ENCODE measurements at places on chromosomes 3 and 15. TPM values are rescaled to one million over a fixed set of nuclear protein-coding genes. Genes with fewer than 3 reads are reported as not detected.

GRCh38 chr3:24829011-24829581 lies 334.4 kb upstream of the THRB start:
- no peak for DNase-seq

DNA sequence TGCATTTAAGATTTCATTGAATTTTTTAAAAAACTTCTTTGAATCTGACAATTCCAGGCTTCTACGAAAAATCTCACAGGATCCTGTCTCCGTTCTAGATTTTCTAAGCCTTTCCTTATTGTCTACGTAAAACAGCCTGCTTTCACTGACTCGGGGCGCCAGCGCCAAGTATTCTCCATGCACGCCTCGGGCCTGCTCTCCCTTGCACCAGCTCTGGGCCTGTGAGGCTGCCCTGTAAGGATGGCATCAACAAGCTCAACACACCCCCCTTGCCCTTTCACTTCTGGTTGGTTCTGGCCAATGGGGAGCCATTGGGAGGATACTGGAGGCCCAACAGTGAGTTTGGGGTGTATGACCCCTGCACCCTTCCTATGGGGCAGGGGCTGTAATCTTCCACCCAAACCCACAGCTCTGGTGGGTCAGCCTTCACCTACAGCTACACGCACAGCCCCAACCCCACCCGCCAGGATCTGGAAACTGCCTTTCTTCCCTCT lies 47.8 kb downstream of the SLC41A3 start:
- DNase-seq: no peak

DNA sequence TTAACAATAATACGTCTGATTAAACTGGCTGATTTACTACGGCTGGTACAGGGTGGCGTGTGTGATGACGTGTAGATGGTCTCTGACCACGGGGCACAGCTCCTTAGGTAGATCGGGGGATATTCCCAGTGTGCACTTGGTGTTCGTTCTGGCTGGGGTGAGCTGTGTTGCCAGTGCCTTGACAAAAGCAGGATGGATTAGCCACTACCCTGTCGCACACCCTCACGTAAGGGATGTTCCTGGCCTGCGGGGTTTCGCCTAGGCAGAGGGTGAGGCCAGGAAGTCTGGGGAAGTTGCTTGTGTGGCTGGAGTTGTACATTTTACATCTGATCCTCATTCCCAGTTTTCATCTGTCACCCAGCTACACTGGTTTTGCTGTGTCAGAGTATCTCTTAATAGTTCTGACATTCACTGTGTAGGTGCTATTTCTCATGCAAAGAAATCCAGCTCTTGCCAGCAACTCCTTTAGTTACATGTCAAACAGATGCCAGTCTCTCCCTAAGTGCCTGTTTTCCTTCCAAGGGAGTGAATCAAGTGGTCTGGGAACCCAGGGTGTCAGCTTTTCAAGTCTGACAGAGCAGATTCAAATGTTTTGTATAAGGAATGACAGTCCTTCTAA lies 66.1 kb upstream of the CCR4 start:
- no peak for DNase-seq

DNA sequence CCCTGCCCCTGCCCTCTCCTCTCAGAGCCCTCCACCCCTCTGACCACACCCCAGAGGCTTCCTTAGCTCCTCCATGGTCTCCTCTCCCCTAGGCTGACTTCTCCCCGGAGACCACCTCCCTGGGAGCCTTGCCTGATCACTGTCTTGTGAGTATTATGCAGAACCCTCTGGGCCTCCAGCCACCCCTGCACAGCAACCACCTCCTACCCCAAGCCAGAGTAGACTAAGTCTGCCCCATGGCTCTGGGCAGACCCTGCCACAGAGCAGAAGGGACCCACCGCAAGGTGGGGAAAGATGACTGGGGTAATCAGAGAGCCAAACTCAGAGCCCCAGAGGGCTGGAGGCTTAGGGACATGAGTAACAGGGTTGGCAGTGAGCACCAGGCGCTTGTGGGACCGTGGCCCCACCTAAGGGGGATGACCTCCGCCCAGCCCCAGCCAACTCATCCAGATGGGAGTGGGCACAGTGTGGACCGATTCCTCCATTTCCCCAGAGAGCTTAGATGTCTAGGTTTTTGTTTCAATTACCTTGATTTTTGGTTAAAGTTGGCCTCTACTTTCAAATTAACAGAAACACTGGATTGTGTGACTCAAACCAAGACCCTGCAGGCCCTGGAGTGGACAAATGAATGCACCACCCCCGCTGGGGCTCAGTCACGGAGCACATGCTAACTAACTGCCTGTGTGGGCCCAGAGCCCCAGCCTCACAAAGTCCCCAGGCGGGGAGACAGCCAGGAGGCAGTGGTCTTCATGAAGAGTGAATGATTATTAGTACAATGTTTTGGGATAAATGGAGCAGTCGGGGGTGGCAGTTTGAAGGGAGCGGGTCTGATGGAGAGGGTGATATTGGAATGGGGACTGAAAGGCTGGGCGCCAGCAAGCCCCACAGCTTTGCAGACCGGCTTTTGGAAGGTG lies 119.4 kb upstream of the PRR20G start:
- no peak for DNase-seq

GRCh38 chr15:68987676-68988075 lies 26.8 kb upstream of the NOX5 start:
- DNase-seq: no peak

DNA sequence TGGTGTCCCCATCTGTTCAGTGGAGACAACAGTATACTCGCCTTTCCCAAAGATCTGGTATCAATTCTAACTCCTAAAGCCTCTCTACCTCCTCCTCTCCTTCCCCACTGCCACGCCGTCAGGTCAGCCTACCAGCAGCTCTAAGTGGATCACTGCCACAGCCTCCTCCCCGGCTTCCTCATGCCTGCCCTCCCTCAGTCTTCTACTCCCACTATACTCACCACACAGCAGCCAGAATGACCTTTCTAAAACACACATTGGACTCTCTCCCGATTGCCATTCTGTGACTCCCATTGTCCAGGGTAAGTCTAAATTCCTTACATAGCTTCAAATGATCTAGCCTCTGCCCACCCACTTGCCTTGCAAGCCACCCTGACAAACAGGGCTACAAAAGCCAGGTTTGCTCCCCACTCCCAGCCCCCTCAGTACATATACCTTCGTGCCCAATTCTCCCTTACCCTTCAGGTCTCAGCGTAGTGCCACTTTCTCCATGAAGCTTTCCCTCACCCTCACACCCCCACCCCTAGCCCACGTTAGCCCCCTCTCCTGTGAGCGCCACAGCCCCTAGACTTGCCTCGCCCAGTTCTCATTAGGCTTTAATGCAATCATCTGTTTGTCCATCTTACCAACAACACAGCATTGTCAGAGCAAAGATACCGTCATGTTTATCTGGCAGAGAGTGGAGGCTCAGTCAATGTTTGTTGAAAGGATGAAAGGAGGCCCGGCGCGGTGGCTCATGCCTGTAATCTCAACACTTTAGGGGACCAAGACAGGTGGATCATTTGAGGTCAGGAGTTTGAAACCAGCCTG lies 9.5 kb upstream of the SEMA7A start:
- no peak for DNase-seq

Gene GOLGA8H
- total RNA-seq: not detected

GRCh38 chr3:136734382-136735070 lies 17.7 kb downstream of the STAG1 start:
- DNase-seq: no peak

Gene MYRIP
- total RNA-seq: not detected

Gene VEPH1
- total RNA-seq: not detected

- DNase-seq: no peak
Measured at GRCh38 chr3:65478551-65479500, 559.9 kb downstream of the MAGI1 start.

GRCh38 chr15:100571592-100572167 lies 30.3 kb downstream of the LINS1 start:
- peak; percentile 72 for DNase-seq

Gene SLC25A20
- 15.6 TPM for total RNA-seq

DNA sequence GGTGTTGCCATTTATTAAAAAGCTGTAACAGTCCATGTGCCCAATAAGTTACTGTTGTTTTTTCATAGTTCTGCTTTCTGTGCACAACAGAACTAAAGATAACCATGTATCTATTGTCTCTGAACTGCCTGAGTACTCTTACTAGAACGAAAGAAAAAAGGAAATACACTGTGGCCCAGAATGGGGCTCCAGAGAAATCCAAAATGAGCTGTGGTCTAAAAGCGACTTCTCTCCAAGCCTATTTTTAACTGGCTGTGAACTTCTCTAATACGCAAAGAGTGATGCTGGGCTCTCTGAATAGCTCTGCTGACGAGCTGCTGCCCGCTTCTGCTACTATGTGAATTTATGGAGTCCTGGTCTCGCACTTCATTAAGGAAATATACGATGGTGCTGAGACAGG lies 56.2 kb upstream of the LPP start:
- no peak for DNase-seq

DNA sequence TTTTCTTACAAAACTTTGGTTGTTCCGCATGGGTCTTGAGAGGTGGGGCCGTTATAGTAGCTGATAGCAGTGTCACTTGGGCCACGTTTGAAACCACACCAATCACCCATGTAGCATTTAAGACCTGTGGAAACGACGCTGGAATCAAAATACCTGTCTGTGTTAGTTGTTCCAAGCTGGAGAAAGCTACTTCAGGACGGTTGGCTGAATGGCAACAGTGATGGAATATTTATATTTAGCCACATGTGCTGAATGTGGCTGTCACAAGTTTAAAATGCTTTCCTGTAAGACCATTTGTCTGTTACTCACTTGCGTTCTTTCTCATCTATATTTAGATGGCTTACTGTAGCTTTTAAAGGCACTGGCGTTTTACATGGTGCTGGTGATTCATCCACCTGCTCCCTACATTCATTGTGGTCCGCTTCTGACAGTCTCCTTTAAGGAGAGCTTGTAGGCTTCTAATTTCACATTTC lies 1.4 kb downstream of the DNAJA4 start:
- DNase-seq: peak; percentile 63

DNA sequence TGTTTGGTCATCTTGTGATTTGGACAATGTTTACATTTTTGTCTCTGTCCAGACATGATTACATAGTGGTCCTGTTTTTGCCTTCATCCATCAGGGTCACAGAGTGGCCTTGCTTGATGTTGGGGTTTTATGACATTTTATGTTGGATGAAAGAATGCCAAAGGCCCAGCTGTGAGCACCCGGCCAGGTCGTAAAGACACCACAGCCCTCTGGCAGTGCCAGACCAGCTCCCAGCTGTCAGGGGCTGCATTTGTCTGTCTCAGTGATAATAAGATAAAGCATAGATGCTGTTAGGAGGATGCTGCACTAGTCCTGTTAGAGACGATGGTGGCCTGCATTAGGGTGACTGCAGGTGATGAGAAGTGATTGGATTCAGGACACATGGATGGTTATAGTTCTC lies 117.5 kb downstream of the FAM174B start:
- DNase-seq: no peak

Gene MAN2C1
- 255 TPM for total RNA-seq

Gene ACOX2
- not detected for total RNA-seq

- DNase-seq: no peak
Measured at GRCh38 chr15:73488698-73489097, 45.7 kb downstream of the REC114 start.

- no peak for DNase-seq
Measured at GRCh38 chr15:47819158-47819557, 101.9 kb downstream of the SEMA6D start.

- DNase-seq: no peak
Measured at GRCh38 chr15:68576235-68576892, 2.4 kb upstream of the CORO2B start.

Gene GOLGA8R
- total RNA-seq: 1.5 TPM

DNA sequence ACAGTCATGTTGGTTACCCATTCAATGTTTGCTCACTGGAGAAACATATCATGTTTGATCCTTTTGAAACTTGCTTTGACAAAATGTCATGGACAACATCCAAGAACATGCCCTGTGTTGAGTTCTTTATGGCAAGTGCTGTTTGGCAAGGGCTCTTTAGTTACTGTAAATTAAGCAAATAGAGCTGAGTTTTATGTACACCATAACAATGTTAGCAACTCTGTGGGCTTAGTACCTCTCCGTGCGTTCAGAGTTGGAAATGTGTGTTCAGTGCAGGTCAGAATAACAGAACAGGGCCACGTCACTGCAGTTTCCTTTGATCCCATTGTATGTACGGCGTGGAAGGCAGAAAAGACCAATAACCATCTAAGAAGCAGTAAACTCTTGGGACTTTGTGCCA lies 132.5 kb downstream of the MYRIP start:
- no peak for DNase-seq

Gene LCTL
- not detected for total RNA-seq
